Endodermal cell (in vitro differentiated cells): ENCODE measurements at places on chromosomes 7 and 10. TPM values are rescaled to one million over a fixed set of nuclear protein-coding genes. Genes with fewer than 3 reads are reported as not detected.

The PLXDC2 gene
- 18.4 to 22.7 TPM (median 19.5 TPM) in 3 replicates for total RNA-seq

The SHH gene
- 0.99 and 1.5 TPM in 2 replicates for total RNA-seq

The ALOX5 gene
- 0.31 to 1.0 TPM (median 0.33 TPM) in 3 replicates for total RNA-seq

DNA sequence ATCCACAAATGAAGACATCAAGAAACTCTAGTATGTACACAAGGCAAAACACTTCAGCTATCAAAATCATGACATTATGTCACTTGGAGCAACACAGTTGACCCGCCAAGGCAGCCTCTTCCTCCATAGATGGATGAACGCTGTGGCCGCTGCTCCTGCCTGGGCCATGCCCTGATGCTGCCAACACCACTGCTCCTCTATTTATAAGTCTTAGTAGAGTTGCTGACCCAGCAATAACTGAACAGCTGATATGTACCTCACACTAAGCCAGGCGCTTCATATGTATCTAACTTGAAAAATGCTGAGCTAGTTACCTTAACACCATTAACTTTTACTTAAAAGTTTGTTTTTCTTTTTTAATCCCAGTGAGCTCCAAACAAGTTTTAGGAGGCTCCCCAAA, 131.9 kb downstream of the LYZL1 start:
- no peak for DNase-seq
- H3K27me3 ChIP-seq, result no peaks in the 10 kb centered on the region
- H3K4me3 ChIP-seq, result no peak overlapping the region
- peaks cover 28% of the 10 kb centered on the region for H3K36me3 ChIP-seq

DNA sequence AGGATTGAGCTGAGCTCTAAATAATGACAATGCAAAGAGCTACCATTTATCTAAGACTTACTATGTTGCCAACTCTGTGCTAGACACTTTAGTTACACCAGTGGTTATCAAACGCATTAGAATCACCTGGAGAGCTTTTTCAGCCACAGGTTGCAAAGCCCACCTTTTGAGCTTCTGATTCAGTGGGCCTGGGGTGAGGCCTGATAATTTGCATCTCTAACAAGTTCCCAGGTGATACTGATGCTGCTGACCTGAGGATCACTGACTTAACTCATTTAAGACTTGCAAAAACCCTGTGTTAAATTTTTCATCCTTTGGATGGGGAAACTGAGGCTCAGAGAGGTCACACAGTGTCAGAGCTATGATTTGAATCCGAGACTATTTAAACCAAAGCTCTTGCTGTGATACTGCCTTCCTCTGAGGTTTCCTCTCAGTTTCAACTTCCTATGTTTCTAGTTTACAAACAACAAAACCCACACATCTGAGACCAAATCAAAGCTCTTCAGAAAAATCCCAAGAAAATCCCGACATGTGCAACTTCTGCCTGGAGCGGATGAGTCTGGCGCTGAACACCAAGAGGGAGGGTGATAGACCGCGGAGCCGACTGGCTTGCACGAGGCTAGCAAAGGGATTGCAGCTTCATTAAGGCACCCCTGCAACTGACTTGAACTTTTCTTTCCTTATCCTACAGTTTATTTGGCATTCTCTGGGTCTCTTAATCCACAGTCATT, 124.9 kb downstream of the CYP26A1 start:
- peaks cover 6% of the 10 kb centered on the region for H3K4me1 ChIP-seq
- DNase-seq, result peak; percentile 84
- no peaks in the 10 kb centered on the region for H3K27me3 ChIP-seq
- H3K27ac ChIP-seq, result no peak overlapping the region

GRCh38 chr10:22436526-22436892, 91.2 kb downstream of the SPAG6 start:
- H3K4me1 ChIP-seq, result no peaks in the 10 kb centered on the region
- no peak for DNase-seq
- no peaks in the 10 kb centered on the region for H3K36me3 ChIP-seq
- H3K27ac ChIP-seq, result peak overlapping the region; percentile 94
